Renal cortical epithelial cell (primary cell): ENCODE measurements at places on chromosomes 4 and X.

DNA sequence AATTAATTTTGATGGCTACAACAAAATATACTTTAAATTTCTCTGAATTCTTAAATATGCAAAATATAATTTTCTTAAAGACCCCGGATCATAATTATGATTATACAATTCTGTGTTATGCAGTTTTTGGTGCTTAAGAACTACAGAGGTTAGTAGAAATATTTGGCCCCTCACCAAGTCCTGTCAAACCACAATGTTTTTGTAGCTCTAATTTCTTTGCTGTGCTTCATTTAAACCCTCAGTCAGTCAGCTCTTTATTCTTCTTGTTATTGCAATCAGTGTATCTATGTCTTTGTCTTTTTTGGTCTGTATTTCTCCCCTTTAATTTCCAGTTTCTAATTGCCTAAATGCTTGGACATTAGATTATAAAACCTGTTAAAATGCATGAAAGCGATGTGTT, 186.1 kb downstream of the CAMK2D start:
- DNase-seq: peak; percentile 61

GRCh38 chrX:42678133-42678532, 99.8 kb downstream of the PPP1R2C start:
- DNase-seq: peak; percentile 18

DNA sequence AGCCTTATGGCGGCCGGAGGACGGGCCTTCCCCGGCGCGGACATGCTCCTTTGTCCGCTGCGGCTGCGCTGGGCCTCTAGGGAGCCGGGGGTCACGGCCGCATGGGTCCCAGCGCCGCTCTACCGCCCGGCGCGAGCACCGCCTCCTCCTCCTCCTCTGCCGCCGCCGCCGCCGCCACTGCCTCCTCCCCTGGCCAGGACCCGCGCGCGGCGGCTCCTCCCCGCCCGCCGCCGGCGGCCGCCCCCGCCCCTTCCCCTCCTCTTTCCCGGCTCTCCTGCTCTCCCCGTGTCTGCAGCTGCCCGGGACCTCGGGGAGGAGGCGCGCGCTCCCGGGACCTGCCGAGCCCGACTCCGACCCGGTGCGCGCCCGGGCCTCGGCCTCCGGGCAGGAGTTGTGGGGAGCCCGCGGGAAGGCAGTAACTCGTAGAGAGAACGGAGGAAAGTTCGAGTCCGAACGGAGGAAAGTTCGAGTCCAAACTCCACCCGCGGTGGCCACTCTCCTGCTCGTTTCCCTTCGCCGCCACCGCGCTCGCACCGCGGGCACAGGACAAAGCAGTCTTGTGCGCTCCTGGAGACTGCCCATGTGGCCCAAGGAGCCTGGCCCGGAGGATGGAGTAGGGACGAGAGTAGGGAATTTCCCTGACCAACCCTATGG, at the start of gene ADGRA3:
ADGRA3 (minus strand) TSS at position 179 of the 654 bp plus-strand sequence. CDS start 282 bp downstream, outside the sequence.
- peak; percentile 21 for DNase-seq

- DNase-seq: no peak
Observed at GRCh38 chr4:96887857-96888256, 1048.0 kb downstream of the PDHA2 start.

GRCh38 chrX:12446342-12447075, 308.2 kb downstream of the FRMPD4 start:
- DNase-seq: peak; percentile 10

GRCh38 chrX:31355206-31355955, 283.5 kb upstream of the FTHL17 start:
- DNase-seq: no peak

DNA sequence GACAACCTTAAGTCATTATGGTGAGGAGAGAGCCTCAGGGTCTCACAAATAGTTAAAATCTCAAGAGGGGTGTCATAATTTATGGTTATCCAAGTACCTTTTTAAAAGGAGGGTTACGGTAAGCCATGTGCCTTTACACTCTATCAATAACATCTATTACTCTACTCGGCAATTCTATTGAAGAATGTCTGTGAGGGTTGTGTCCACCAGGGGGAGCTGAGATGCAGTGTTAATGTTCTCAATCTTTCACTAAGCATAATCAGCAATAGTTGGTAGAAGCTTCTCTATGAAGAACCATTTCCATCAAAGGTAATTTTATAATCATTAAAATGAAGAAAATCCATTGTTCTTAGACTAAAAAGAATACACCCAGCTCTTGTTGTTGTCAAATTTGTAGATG, 457.4 kb downstream of the CENPC start:
- peak; percentile 15 for DNase-seq

DNA sequence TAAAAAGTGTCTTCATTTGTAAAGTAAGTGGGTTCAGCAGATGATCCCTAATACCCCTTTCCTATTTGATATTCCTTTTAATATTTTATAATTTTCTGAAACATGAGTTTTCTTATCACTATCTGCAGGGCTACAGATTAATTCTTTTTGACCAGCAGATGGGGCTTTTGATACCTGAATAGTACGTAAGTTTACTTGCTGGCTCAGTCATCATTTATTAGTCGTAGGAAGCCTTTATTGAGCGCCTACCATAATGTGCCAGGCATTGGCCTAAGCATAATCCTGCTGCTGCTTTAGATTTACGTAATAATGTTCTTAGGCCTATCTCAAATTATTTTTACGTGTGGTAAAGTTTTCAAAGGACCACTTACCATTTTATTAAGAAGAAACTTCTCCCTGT, 33.1 kb downstream of the OSTC start:
- peak; percentile 44 for DNase-seq

DNA sequence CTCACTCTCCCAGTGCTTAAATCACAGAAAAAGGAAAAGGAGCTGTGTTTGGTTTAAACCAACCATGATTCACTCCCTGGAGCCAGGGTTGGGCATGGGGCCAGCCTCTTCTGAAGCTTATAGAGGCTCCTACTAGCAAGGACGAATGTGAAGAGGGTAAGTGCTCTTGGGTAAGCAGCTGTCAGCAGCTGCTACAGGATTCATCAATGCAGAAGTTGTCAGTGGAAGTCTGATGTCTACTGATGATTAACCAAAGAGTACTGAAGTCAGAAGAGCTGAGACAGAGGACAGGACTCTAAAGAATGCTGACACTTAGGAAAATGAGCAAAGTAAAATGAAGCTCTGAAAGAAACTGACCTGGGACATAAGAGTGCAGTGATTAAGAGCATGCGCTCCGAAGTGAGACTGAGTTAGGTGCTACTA, 32.7 kb upstream of the JADE1 start:
- peak; percentile 99 for DNase-seq

GRCh38 chr4:7486101-7486500, 51.4 kb upstream of the PSAPL1 start:
- DNase-seq: no peak

GRCh38 chr4:120096508-120097297, 30.1 kb upstream of the MAD2L1 start:
- DNase-seq: peak; percentile 72
